ENCODE measurements at places on chromosomes 11 and 22. TPM values are rescaled to one million over a fixed set of nuclear protein-coding genes. Genes with fewer than 3 reads are reported as not detected.

- H3K4me3 ChIP-seq, result no peak overlapping the region
- peaks cover 6% of the 10 kb centered on the region for H3K4me1 ChIP-seq
- H3K27ac ChIP-seq, result no peak overlapping the region
- H3K36me3 ChIP-seq, result no peaks in the 10 kb centered on the region
Measured at GRCh38 chr11:77503006-77503405, 29.1 kb upstream of the PAK1 start.

MMP11 gene
- total RNA-seq, result 12.1 TPM

CCDC15 gene
- 3.3 TPM for total RNA-seq

DNA sequence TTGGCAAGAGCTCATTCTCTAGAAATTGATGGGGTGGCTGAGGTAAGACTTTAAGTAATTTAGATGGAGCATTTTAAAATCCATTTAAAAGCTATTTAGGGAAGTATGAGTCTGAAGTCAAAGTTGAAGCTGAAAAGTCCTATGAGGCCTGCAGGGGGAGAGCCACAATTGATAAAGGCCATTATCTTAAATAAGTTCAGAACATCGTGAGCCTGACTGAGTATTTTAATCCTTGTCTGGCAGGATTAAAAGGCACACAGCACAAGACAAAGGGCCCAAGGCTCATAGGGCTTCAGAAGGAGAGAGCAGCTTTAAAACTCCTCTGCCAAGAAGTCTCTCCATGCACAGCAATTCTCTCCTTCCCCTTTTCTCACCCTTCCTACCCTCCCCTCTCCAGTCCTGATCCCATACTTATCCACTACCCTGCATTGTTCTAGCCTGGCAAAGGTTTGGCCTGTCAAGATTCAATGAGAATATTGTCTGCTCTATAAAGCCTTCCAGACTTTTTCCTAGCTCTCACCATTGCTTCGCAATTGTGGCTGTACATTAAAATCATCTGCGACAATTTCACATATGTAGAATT, 1312.9 kb downstream of the FAM181B start:
- DNase-seq, result peak; percentile 36
- H3K4me3 ChIP-seq, result 0 out of 2 replicates have a peak overlapping the region, but pooled peaks have one; percentile 10
- peak overlapping the region; percentile 64 for H3K27ac ChIP-seq
- peaks cover 24% of the 10 kb centered on the region for H3K4me1 ChIP-seq
- H3K27me3 ChIP-seq, result no peaks in the 10 kb centered on the region

- no peaks in the 10 kb centered on the region for H3K36me3 ChIP-seq
- no peaks in the 10 kb centered on the region for H3K27me3 ChIP-seq
- no peak overlapping the region for H3K4me3 ChIP-seq
Measured at GRCh38 chr11:46363031-46363407, 15.8 kb downstream of the DGKZ start.

- H3K27me3 ChIP-seq, result no peaks in the 10 kb centered on the region
- H3K4me3 ChIP-seq, result no peak overlapping the region
- H3K27ac ChIP-seq, result no peak overlapping the region
- H3K36me3 ChIP-seq, result no peaks in the 10 kb centered on the region
- no peak for DNase-seq
- H3K4me1 ChIP-seq, result no peaks in the 10 kb centered on the region
Measured at GRCh38 chr11:124233376-124233775, 7.5 kb upstream of the OR8G1 start.

OR6T1 gene
- not detected for total RNA-seq

DNA sequence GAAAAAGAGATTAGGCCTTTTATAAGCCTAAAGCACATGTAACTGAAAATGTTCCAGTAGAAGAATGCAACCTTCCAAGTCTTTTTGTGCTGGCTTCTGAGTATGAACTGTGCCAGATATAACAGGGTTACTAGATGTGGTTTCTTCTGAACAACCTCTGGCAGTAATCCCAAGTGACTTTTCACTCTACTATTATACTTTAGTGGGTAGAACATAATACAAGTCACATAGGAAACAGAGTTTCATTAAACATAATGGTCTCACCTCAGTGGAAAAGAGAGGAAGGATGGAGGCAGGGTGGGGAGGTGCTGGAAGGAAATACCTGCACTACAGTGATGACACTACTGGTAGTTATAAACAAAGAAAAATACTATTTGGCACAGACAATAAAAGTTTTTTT, 81.3 kb downstream of the PHF21A start:
- no peak for DNase-seq
- H3K36me3 ChIP-seq, result no peaks in the 10 kb centered on the region
- no peaks in the 10 kb centered on the region for H3K27me3 ChIP-seq
- no peak overlapping the region for H3K4me3 ChIP-seq
- no peak overlapping the region for H3K27ac ChIP-seq
- H3K4me1 ChIP-seq, result no peaks in the 10 kb centered on the region
